Epithelial cell of alveolus of lung (primary cell): ENCODE measurements at places on chromosomes 2 and 18. TPM values are rescaled to one million over a fixed set of nuclear protein-coding genes. Genes with fewer than 3 reads are reported as not detected.

ABCG5 gene
- total RNA-seq = not detected in 2 replicates

MYOM1 gene
- 0.13 and 0.48 TPM in 2 replicates for total RNA-seq

CROCC2 gene
- 0.80 TPM in 1 of 2 replicates, not detected in the other for total RNA-seq

NDUFS1 gene
- 41.3 and 89.9 TPM in 2 replicates for total RNA-seq

ANKRD30BL gene
- not detected in 2 replicates for total RNA-seq

SULT6B1 gene
- total RNA-seq = not detected in 2 replicates

SCG2 gene
- total RNA-seq = 4.4 and 11.7 TPM in 2 replicates

RFTN2 gene
- 4.5 and 11.9 TPM in 2 replicates for total RNA-seq

SLC16A14 gene
- total RNA-seq = 0.39 and 1.2 TPM in 2 replicates

RGPD4 gene
- not detected in 2 replicates for total RNA-seq

NEU2 gene
- not detected in 2 replicates for total RNA-seq

ZNF396 gene
- 0.78 and 1.4 TPM in 2 replicates for total RNA-seq

ALPG gene
- not detected in 2 replicates for total RNA-seq

TYMS gene
- 39.8 and 41.2 TPM in 2 replicates for total RNA-seq

FHOD3 gene
- 3.0 and 4.9 TPM in 2 replicates for total RNA-seq

TMEM150A gene
- 7.9 and 15.1 TPM in 2 replicates for total RNA-seq

SP140L gene
- 4.0 and 33.5 TPM in 2 replicates for total RNA-seq

SLC5A7 gene
- not detected in 2 replicates for total RNA-seq

EML6 gene
- 0.65 TPM in 1 of 2 replicates, not detected in the other for total RNA-seq

YES1 gene
- total RNA-seq = 77.9 and 132 TPM in 2 replicates

APOB gene
- total RNA-seq = under 0.01 TPM in 1 of 2 replicates, not detected in the other
